NCI-H510A treated with DMSO at 0.1 percent for 48 hours (cell line): ENCODE measurements at places on chromosomes 1 and 21.
A peak's percentile ranks its signal among the peaks of the same experiment; 100 is the strongest.

GRCh38 chr1:205438213-205439158 is 16.6 kb upstream of the LEMD1 start:
- peak; percentile 87 for DNase-seq

GRCh38 chr1:82486468-82486867 is 685.7 kb downstream of the ADGRL2 start:
- no peak for DNase-seq

DNA sequence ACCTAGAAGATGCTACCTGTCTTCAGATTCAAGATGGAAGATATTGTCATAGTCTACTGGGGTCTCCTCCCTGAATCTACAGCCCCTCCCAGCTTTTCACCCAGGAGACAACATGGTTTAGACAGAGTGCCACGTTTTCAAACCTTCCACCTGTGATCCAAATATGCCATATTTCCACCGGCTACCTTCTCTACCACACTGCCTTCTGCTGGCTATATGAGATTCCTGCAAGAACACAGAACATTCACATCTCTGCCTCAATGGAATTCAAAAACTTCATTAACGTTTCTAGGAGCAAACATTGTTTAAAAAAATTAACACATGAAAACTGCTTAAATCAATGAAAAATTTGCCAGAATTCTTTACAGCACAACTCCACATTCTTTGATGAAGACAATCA is 12.9 kb upstream of the LELP1 start:
- DNase-seq: no peak

DNA sequence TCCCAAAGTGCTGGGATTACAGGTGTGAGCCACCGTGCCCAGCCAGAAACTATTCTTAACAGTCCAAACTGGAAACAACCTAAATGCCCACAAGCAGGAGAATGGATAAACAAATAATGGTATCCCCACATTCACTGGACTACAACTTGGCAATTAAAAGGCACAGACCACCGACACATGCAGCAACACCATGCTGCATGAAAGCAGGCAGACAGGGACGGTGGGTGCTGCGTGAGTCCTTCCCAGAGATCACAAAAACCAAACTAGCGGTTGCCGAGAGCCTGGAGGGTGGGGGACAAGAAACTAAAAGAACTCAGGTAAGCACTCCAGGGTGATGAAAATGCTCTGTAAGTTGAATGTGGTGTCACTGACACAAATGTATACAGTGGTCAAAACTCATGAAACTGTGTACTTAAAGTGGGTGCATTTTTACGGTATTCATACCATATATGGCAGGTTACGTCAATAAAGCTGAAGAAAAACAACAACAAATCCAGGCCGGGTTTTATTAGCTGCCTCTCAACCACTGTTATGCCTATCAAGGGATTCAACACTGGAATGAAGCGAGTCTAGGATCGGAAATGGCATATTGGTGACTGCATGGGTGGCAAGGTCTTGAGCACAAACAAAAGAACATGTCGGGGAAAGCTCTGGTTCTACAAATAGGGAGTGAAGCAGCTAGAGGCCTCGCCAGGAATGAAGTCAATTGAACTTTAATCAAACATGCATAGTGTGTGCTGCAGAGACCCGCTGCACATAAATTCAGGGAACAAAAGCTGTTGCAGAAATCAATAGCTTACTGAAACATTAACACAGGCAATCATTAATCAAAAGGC is 52.4 kb downstream of the SLC45A1 start:
- DNase-seq: peak; percentile 75

- no peak for DNase-seq
Measured at GRCh38 chr1:211344152-211344618, 17.6 kb downstream of the TRAF5 start.

GRCh38 chr1:227891955-227892488 is 55.7 kb downstream of the WNT9A start:
- DNase-seq: no peak

DNA sequence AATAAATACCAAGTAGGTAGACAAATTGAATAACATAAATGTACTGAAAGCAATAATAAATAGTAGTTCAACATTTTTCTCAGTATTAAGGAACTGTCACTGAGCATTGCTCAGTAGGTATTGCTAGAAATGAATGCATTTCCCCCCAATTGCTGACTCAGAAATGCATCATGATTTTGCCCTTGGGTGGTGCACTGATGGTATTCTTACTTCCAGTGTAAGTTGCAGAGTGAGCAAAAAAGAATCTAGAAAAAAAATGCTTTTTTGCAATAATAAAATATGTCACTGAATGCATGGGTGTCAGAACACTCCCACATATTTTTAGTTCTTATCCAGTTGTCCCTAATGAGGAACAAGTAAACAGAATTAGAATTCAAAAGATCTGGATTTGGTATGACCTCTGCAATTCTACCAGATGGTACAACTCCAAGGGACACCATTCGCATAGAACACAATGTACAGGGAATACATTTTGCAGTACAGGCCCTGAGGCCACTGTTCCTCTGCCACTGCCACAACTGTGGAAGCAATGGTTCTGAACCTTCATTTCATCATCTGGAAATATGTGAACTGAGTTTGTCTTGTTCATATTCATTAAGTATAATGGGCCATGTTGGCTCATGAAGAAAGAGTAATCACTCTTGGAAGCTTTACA is 78.0 kb downstream of the ATP6V1G3 start:
- no peak for DNase-seq

- no peak for DNase-seq
Measured at GRCh38 chr21:14366998-14367397, 15.9 kb downstream of the HSPA13 start.

DNA sequence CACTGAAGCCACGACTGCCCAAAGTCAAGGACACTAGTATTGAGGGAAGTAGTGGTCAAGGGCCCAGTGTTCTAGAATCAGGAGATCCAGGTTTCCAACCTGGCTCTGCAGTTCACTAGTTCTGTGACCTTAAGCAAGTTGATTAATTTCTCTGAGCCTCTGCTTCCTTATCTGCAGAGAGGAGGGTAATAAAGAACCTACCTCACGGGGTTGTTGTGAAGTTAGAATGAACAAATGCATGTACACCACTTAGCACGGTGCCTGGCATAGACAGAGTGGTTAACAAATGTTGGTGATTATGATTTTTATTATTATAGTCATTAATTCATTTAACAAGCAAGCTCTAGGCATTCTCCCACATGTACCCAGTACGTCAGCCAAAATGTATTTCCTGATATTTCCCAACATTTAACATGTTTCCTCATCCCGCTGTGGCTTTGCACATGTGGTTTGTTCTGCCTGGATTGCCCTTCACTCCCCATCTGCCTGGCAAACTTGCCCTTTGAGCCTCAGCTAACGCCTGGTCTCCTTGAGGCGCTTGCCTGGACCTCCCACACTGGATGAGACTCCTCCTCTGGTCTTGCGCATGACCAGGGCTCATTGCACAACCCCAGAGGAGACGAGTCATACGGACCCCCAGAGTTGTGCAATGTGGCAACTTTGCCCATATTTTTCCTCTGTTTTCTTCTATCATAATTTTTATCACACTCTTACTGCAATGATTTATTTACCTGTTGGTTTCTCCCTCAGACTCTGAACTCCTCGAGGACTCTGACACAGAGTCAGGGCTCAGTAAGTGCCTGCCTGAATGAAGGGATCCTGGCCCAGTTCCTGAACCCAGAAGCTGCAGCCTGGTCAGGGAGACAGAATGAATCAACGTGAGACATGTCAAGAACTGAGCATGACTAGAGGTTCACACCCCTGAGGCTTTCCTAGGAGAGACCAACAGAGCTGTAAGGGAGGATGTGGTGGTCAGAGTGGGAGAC is 20.7 kb upstream of the MFSD2A start:
- no peak for DNase-seq

- peak; percentile 81 for DNase-seq
Measured at GRCh38 chr1:181482521-181483284, 614 bp upstream of the CACNA1E start.

- no peak for DNase-seq
Measured at GRCh38 chr1:200415789-200416593, 6.2 kb upstream of the ZNF281 start.

DNA sequence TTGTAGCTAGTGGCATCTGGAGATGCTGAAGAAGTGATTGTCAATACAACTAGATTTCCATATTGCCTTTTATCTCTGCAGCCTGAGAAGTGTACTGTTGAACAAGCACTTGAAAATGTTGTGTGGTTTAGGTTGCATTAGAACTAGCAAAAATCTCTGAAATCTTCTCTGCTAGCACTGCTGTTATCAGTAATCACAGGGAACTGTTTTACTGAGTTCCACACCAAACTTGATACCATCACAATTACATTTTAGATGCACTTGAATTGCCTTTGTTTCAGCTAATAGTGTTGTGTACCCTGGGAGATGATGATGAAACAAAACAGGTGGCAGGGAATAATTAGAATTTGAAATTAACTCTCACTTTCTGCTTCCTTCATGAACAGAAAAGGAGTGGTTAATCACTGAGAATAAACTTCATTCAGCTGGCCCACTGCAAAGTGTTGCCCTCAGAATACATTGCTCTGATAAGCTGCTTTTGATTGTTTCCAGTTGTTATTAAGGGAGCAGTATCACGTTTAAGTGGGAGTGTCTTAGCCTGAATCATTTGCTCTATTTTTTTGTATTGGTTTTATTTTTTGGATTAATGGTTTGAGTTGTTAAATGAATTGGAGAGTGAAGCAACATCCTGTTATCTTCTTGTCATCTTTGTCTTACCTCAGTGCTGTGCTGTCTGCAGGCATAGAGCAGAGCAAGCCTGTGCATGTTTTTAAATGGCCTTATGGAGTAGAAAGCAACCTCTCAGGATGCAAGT is 13.0 kb downstream of the FAM20B start:
- peak; percentile 28 for DNase-seq

DNA sequence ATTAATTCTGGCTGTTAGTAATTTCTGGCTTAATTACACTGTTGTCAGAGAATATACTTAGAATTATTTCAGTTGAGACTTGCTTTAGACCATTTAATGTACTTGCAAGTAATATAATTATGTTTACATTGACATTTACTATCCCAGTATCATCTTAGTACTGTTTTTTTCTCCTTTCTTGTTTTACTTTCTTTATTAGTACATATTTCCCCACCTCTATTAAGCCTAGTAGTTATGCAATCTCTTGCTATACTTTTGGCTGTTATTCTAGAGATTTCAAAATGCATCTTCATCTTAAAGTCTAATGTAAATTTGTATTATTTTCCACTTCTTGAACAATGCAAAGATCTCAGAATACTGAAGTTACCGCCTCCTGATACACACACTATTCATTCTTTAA is 24.4 kb downstream of the BRWD1 start:
- no peak for DNase-seq

- peak; percentile 48 for DNase-seq
Measured at GRCh38 chr1:202967684-202968281, 726 bp upstream of the CYB5R1 start.

GRCh38 chr1:58785442-58786058 is 1.7 kb upstream of the JUN start:
- DNase-seq: peak; percentile 98

DNA sequence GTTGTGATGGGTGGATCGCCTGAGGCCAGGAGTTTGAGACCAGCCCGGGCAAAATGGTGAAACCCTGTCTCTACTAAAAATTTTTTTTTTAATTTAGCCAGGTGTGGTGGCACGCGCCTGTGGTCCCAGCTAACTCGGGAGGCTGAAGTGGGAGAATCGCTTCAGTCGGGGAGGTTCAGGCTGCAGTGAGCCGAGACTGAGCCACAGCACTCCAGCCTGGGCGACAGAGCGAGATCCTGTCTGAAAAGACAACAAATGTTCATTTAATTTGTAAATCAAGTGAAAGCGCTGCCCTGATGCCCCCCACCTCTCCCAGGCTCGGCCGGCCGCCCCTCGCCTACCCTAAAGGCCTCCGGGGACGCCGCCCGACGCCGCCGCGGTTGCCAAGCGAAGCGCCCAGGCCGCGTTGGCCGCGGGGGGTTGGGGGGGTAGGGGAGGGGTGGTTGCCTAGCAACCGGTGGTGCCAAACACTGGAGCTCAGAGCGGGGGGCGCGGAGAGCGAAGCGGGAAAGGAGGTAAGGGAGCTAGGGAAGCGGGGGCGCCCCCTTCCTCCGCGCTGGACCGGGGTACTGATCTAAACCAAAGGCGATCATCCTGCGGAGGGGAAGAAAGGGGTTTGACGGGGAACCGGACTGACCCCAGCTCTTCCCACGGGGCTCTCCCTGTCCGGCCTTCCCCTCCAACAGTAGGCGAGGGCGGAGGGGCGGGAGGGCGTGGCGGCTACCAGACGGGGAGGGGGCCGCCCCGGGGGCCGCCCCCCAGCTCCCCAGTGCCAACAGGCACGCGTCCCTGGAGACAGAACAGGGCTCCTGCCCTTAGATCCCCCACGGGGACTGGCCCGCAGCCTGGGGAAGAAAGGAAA is at the start of gene TEKT2:
TEKT2 (plus strand) TSS at position 460 of the 862 bp plus-strand sequence. CDS start 828 bp downstream, outside the sequence.
- peak; percentile 79 for DNase-seq

DNA sequence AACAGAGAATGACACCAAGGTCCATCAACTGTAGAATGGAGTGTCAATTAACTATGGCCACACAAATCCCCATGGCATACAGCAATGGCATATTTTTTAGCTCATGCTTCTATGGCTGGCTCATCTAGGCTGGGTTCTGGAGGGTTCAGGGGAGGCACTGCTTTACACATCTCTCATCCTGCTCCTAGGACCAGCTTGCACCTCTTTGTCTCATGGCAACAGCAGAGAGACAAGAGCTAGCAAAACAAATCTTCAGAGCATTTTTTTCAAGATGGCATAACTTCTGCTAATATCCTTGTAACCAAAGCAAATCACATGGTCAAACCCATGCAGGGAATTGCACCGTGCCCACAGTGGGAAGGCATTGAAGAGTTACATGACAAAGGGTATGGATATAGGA is 82.4 kb downstream of the KIF14 start:
- DNase-seq: no peak

DNA sequence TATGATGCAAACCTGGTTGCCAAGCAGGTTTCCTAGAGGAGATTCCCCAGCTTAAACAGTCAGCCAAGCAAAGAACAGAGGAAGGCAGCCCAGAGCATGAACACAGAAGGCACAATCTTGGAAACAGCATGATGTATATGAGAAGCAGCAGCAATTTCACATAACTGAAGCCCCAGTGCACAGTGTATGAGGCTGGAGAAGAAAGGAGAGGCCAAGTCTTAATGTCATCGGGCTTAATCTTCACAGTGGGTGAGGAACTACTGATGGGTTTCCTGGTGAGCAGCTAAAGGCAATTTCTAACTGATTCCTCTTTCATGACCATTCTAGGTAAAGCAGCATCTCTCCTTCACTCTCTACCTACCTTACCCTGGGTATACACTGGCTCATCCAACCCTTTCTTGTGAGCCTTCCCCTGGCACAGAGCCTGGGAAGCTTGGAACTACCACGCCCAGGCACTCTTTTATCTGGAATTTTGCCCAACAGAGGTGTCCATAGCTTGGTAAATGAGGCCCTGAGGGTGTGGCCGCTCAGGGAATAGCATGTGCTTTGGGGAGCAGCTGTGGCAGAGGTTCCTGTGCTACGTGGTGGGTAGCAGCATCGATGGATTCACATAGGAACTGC is 22.0 kb downstream of the FYB2 start:
- no peak for DNase-seq
